DMS79 (cell line): ENCODE measurements at places on chromosomes 3 and 15.

DNA sequence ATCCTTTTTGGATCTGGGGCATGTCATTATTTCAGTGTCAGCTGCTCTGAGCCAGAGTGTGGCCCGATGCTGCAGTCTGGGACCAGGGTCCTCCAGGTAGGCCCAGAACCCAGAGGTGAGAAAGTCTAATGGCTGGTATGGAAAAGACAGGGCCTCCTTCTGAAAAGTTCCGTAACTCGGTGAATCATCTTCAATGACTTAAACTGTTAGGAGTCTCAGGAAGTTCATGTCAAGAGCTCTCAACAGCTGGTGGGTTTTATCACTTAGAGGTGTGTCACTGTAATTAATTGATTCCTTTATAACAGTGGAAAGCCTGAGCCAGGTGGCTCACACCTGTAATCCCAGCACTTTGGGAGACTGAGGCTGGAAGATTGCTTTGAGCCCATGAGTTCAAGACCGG lies 28.5 kb upstream of the PDE8A start:
- DNase-seq, result no peak

DNA sequence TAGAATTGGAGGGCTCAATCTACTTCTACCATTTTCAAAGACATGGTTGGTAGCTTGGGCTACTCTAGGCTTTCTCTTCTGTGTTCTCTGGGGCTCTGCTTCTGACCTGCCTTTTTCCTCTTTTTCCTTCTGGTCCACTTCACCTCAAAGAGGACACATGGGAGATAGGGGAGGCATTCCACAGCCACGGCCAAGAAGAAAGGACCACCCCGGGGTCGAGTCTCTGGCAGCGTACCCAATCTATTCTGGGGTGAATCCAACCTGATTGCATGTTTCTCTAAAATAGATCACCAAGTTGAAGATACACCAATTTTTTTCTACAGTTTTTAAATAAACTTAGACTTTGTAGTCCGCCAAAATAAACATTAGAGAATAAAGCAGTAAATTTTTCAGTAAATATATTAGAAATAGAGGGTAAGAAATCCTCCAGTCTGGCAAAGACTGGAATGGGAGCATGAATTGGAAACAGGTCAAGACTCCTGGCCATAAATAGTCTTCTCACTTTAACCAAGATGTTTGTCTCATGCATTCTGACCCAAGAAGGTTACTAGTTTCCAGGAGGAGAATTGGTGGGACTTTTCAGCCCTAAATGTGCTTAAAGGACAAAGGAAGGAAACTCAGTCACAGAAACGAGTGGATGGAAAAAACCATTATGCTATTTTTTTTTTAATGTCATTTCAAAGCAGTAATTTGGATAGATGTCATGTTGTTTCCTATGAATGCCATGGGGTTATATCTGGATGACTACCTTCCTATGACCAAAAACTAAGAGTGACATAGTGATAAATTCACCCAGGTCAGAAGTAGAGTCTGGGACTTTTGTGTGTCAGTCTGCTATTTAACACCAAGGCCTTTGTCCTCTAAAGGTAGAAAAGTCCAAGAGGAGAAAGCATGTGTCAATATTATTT lies 71.3 kb upstream of the PHLDB2 start:
- DNase-seq, result no peak

DNA sequence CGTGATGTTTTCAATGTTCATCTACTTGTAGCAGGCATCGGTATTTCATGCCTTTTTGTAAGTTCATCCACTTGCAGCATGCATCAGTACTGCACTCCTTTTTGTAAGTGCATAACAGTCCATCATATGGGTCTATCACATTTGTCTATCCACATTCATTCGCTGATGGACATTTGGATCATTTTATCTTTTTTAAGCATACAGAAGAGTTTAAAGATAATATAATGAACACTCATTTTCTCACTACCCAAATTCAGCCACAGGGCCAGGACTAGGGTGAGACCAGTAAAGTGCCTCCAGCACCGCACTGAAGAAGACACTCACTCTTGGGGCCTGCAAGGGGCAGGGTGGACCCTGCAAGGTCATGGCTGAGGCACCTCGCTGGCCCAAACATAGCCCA lies 309.6 kb downstream of the UACA start:
- DNase-seq, result no peak

- no peak for DNase-seq
These were observed 30.1 kb downstream of the SCN11A start for GRCh38 chr3:39021465-39022285.

DNA sequence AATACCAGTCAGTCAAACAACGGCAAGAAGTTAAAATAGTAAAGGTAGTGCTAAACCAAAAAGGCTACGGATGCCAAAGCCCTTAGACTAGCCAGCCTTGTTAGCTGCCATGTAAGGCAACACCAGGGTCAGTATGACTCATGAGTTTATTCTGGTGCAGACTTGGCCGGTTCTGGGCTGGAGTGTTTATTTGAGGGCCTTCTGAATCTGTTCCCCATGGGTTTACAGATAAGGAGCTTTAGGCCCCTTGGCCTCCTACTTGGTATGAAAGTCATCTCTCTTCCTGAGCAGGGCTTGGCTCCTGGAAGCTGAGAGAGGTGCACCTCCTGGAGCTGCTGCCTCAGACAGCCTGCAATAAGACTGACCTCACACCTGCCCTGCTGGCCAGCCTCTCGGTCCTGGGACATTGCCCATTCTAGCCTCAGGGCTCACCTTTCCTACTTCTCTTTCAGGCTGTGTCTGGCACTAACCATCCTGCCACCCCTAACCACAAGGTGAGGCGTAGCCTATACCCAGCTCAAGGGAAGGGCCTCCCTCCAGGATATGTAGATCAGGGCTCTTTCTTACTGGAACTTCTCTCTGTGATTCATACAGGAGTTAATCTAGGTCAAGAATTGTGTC lies 10.4 kb upstream of the RTP1 start:
- DNase-seq, result no peak
